ENCODE measurements at places on chromosomes 6 and 20.

DNA sequence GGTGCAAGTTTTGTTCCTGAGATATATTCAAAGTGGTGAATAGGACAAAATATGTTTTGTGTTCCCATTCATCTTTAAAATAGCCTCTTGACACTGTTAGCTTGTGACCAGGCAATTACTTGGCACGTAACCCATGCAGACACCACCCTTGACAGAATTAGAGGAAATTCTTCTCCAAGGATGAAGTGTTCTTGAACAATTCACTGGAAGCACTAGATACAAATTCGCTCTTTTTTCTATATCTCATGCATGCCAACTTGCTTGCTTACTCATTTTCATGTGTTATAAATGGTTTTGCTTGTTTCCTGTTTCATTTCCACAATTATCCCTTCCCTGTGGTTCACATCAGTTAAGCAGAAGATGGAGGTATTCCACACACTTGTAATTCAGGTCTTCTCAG is 105.2 kb upstream of the MAN1A1 start:
- no peak for DNase-seq

- no peak for DNase-seq
Measured at GRCh38 chr6:20444786-20445271, 43.1 kb downstream of the E2F3 start.

- DNase-seq, result no peak
Measured at GRCh38 chr6:122563364-122564052, 46.7 kb upstream of the PKIB start.

DNA sequence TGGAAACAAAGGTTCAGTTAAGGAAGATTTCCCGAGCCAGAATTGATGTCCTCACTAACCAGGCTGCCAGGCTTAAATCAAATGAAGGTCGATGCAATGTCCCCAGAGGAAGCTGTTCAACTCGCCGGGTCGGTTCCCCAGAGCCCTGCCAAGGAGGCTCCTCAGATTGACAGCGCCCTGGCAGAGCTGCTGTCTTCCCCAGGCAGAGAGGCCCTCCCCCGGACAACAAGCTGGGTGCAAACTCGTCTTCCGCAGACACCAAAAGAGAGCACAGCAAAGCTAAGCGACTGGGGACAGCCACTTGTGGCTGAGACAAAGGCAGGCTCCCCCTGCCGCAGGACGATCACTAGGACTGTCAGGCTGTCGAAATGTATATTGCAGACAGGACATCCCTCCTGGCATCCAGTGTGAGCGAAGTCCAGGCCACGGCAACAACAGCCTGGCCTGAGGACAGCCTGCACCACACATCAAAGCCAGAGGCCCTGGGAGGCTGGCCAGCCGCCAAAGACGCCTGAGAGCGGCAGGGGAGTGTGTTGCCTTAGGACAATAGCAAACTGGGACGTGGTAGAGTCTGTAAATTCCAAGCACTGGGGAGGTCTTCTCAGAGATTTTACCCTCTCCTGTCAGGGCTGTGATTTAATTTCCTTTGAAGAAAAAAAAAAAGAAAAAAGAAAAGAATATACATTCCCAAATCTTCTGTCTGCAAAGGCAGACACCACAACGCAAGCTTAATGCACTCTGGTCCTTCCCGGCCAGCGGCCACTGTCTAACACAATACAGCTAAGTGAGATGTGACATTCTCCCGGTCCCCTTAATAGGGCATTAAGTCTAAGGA is 99.1 kb downstream of the HIVEP2 start:
- DNase-seq, result peak; percentile 34

- no peak for DNase-seq
Measured at GRCh38 chr6:155273431-155273830, 9.6 kb downstream of the CLDN20 start.

- no peak for DNase-seq
Measured at GRCh38 chr6:113067612-113068275, 720.6 kb downstream of the RFPL4B start.

- DNase-seq, result no peak
Measured at GRCh38 chr6:131950767-131951575, at the start of gene CCN2. TSS of gene CCN2 (minus strand) at chr6:131951372. CDS start at chr6:131951172, 200 bp downstream.

DNA sequence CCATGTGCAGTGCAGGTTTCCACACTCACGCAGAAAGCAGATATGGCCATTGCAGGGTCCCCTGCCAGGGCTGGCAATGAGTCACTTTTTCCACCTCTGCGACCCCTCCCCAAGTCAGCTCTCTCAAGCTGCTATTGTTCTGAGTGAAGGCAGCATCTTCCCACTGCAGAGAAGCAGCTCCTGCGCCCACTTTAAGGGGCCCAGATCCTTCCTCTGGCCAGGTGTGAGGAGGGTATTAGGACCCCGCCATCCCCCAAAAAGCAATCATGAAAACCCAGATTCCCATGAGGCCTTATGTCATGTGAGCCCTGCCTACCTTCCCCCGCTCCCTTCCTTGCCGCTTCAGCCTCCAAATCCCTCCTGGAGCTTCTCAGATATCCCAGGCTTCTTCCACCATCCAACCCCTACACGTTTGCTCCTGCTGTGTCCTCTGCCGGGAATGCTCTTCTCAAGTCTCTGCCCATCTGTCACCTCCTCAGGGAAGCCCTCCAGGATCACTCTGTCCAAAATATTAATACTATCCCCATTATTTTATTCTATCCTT is 220.3 kb downstream of the NFATC2 start:
- DNase-seq, result no peak

- no peak for DNase-seq
Measured at GRCh38 chr20:34362502-34363061, 491 bp upstream of the ITCH start.

DNA sequence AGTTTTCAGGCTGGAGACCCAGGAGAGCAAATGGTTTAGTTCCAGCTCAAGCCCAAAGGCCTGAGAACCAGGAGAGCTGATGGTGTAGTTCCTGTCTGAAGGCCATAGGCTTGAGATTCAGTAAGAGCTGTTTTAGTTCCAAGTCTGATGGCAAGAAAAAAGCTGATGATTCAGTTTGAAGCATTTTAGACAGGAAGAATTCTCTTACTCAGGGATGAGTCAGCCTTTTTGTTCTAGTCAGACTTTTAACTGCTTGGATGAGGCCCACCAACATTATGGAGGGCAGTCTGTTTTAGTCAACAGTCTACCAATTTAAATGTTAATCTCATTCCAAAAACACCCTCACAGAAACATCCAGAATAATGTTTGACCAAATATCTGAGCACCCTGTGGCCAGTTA is 2.5 kb downstream of the ZSCAN26 start:
- DNase-seq, result no peak

- no peak for DNase-seq
Measured at GRCh38 chr6:10951675-10952282, 64.9 kb downstream of the SYCP2L start.

DNA sequence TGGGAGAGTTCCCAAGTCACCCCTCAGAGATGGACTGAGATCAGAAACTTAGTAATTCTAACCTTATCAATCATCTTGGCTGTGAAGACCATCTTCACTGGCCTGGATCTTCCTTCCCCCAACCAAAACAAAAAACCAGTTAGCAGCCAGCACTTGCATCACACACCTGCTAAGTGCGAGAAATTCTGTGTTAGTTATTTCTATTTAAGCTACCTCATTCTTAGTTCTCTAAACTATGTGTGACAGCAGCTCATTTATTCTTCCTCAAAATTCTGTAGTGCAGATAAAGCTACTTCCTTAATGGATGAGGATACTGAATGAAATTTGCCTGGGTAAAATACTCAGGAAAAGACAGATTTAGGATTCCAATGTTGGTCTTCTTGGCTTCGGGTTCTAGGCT is 18.2 kb upstream of the TAGAP start:
- DNase-seq, result no peak

DNA sequence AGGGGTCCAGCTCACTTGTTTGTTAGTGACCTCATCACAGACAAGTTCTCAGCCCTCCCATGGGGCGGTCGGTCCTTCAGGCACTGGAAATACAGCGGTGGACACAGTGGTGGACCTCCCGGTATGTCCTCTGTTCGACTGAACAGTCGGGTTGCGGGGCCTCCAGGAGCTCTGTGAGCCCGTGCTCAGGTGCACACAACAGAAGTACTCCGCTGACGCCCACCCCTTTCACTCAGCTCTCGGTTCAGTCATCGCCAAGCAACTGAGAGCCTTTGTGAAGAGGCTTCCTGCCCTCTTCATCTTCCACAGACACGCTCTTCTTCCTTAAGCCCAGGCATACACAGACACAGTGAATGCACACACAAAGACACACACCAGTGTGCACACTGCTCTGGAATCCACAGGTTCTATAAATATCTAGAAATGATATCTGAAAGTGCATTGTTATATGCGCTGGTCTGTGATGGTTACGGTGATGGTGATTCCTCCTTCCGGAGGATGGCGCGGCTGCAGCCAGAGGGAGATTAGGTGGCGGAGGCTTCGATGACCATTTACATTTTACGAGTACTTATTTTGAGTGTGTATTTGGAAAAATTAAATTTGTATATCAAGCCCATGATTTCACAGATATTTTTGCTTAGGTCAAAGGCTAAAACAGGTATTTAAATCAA is 46.8 kb upstream of the BHLHE23 start:
- no peak for DNase-seq

DNA sequence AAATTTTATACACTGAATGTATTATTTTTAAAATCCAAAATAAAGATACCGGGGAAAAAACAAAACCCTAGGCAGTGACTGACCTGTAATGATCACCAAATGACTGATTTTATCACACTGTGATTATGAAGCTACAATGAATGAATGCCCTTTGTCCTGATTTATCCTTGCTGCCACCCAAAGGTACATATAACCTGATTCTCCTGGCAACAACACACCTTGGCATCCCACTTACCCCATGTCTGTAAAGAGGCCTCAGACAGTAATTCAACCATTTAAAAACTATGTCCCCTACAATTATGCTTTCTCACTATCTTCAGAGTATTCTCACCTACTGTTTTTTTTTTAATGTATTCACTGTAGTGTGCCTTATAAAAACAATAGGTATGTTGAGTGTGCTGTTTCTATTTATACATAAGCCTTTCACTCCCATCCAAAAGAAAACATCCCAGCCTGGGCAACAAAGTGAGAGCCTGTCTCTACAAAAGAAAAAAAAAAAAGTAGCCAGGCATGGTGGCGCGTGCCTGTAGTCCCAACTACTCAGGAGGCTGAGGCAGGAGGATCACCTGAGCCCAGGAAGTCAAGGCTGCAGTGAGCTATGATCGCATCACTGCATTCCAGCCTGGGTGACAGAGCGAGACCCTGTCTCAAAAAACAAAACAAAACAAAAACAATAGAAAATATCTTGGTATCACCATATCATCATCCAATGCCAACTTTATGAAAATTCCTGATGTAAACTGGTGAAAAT is 21.7 kb downstream of the B4GALT5 start:
- no peak for DNase-seq

Data from activated T-cell treated with anti-CD3 and anti-CD28 coated beads, Interleukin-2, amount 50 U/mL, for 4 hours (primary cell).